B cell (primary cell): ENCODE measurements at places on chromosomes 2 and 18. TPM values are rescaled to one million over a fixed set of nuclear protein-coding genes. Genes with fewer than 3 reads are reported as not detected.

LRRC30 gene
- total RNA-seq = not detected in 2 replicates

DSC3 gene
- not detected in 2 replicates for total RNA-seq

RFTN2 gene
- not detected in 2 replicates for total RNA-seq

DNA sequence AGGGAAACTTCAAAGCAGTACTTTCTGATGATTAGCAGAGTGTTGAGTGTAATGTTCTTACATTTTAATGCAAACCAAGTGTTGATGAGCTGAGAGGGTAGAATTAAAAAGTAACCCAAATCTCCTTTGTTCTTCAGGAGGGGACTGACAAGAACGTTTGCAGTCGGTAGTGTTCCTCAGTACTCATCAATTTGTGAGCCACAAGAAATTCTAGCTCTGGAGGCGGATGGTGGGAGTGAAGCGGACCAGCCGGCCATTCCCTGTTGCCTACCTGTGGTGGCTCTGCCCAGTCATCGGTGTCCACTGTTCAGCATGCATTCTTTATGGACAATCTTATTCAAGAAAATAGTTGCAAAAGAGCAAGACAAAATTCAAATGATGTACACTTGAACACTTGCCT lies 438.6 kb upstream of the POU3F3 start:
- no peak overlapping the region for H3K4me3 ChIP-seq
- no peak for DNase-seq
- H3K4me1 ChIP-seq = no peaks in the 10 kb centered on the region
- no peak overlapping the region for H3K27ac ChIP-seq
- H3K27me3 ChIP-seq = no peaks in the 10 kb centered on the region

GRCh38 chr2:227849906-227850305 lies 21.5 kb upstream of the DAW1 start:
- H3K4me3 ChIP-seq = no peak overlapping the region
- no peaks in the 10 kb centered on the region for H3K27me3 ChIP-seq
- H3K36me3 ChIP-seq = no peaks in the 10 kb centered on the region
- no peaks in the 10 kb centered on the region for H3K4me1 ChIP-seq
- no peak overlapping the region for H3K27ac ChIP-seq

- no peaks in the 10 kb centered on the region for H3K27me3 ChIP-seq
- no peaks in the 10 kb centered on the region for H3K36me3 ChIP-seq
- peaks cover 20% of the 10 kb centered on the region for H3K4me1 ChIP-seq
- DNase-seq = peak; percentile 62
- no peak overlapping the region for H3K4me3 ChIP-seq
Observed at GRCh38 chr2:101173707-101174295, 22.6 kb upstream of the TBC1D8 start.

- H3K4me1 ChIP-seq = peaks cover 21% of the 10 kb centered on the region
- peaks cover 25% of the 10 kb centered on the region for H3K27me3 ChIP-seq
- H3K4me3 ChIP-seq = peak overlapping the region; percentile 97
Observed at GRCh38 chr2:221572821-221573429, 821 bp upstream of the EPHA4 start.

GRCh38 chr18:70553245-70553935 lies 264.5 kb downstream of the SOCS6 start:
- DNase-seq = no peak
- H3K27ac ChIP-seq = no peak overlapping the region
- H3K4me3 ChIP-seq = no peak overlapping the region
- no peaks in the 10 kb centered on the region for H3K4me1 ChIP-seq
- H3K36me3 ChIP-seq = no peaks in the 10 kb centered on the region

- no peak overlapping the region for H3K4me3 ChIP-seq
- H3K27ac ChIP-seq = no peak overlapping the region
- no peak for DNase-seq
Observed at GRCh38 chr18:63043516-63043915, 276.1 kb downstream of the BCL2 start.

DNA sequence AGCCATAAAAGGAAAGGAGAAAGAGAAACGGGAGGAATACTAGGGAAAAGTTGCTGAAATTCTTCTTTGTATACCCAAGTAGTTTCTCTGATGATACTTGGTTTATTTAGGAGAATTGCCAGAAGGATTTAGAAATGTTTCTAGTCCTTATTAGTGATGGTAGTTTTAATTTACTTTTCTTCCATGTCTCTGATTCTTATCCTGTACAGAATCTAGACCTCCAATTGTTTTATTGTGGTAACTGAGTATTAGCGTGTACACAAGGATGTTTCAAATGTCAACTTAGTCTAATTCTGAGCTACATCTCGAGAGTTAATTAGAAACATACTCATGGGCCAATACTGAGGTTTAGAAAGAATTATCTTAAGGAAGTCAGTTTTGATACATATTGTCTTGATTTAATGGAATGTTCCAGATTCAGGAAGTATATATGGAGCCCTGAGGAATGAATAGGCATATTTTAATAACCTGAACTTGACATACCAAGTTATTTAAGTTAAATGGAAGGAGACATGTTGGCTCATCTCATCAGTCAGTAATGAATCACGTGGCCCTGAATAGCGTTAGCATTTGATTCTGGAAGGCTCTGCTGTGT lies 219.6 kb downstream of the LTBP1 start:
- no peaks in the 10 kb centered on the region for H3K4me1 ChIP-seq
- H3K36me3 ChIP-seq = no peaks in the 10 kb centered on the region
- no peak for DNase-seq
- H3K27me3 ChIP-seq = peaks cover 3% of the 10 kb centered on the region
- H3K27ac ChIP-seq = no peak overlapping the region
- no peak overlapping the region for H3K4me3 ChIP-seq

DNA sequence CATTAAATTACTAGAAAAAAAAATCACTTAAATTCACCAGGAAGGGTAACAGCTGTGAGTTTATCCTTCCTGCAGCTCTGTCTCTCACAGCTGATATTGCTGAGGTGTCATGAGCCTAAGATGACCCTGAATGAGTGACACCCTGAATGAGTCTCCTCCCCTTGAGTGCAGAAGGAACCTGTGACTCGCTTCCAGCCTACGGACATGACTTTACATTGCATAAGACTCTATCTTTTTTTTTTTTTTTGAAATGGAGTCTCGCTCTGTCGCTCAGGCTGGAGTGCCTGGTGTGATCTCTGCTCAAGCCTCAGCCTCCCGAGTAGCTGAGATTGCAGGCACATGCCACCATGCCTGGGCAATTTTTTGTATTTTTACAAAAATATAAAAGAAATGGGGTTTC lies 14.1 kb downstream of the MRO start:
- no peak overlapping the region for H3K27ac ChIP-seq
- no peaks in the 10 kb centered on the region for H3K36me3 ChIP-seq
- DNase-seq = no peak
- peaks cover 30% of the 10 kb centered on the region for H3K4me1 ChIP-seq

DNA sequence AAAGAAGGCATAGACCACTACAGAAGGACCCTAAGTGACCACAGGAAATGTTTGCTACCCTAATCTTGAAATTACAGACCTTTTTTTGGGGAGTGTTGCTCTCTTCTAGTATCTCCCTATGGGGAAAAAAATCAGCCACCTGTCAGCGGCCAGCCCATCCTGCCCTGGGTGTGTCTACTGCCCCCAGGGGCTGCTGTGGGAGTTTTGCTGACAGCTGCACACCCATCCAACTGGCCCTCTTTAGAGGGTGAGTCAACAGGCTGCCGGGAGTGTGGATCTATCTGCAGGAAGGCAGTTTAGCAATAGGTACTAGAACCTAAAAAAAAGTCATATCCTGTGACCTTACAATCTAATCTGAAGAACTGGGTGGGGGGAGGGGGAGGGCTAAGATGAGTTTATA lies 796 bp upstream of the DYSF start:
- H3K4me3 ChIP-seq = no peak overlapping the region
- no peaks in the 10 kb centered on the region for H3K36me3 ChIP-seq
- peaks cover 42% of the 10 kb centered on the region for H3K27me3 ChIP-seq
- DNase-seq = peak; percentile 21
- H3K4me1 ChIP-seq = peaks cover 24% of the 10 kb centered on the region
- H3K27ac ChIP-seq = no peak overlapping the region

GRCh38 chr2:170743530-170744239 lies 26.5 kb upstream of the ERICH2 start:
- H3K27me3 ChIP-seq = peaks cover 4% of the 10 kb centered on the region
- no peak overlapping the region for H3K4me3 ChIP-seq
- no peaks in the 10 kb centered on the region for H3K4me1 ChIP-seq
- no peaks in the 10 kb centered on the region for H3K36me3 ChIP-seq
- DNase-seq = no peak

DNA sequence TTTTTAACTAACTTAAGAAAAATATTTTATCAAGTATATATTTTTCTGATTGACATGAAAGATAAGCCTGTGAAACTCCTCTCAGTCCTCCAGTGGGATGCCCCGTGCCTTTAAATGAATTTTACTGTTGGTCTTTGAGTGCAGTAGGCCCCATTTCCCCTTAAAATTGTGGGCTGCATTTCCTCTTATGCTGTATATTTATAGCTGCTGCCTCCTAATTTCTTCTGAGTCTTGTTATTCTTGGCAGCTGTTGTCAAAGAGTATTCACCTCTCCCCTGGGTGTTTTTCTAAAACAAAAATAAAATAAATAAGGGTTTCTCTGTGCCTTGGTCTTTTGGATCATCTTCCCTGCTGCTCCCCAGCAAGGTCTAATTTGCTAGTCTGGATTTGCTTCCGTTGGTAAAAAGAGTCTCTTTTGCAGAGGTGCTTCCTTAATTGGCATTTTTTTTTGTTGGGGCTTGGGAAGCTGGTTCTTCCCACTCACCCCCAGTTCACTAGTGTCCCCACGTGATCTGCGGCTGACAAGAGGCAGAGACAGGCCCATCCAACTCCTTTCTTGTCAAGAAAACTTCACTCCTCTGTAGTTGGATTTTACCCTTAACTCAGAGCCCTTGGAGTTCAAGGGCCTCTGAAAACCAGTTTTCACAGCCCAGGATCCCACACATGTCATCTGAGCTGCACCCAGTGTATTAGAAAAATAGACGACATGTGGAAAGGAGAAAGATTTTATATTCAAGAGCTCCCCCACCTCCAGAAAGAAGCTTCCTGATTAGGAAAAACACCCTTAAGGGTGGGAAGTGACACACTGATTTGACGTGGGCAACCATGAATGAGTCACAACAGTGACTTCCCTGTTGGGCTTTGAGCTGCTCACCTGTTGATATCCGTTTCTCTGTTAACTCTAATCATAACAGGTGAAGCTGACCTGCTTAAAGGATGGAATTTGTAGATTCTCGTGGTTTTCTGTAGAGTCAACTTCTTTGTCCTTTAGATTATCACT lies 431.5 kb downstream of the DCDC2C start:
- H3K4me1 ChIP-seq = no peaks in the 10 kb centered on the region
- H3K36me3 ChIP-seq = no peaks in the 10 kb centered on the region
- DNase-seq = no peak
- no peaks in the 10 kb centered on the region for H3K27me3 ChIP-seq
- no peak overlapping the region for H3K27ac ChIP-seq

- no peaks in the 10 kb centered on the region for H3K4me1 ChIP-seq
- H3K4me3 ChIP-seq = no peak overlapping the region
- no peaks in the 10 kb centered on the region for H3K27me3 ChIP-seq
- no peaks in the 10 kb centered on the region for H3K36me3 ChIP-seq
- DNase-seq = no peak
- H3K27ac ChIP-seq = no peak overlapping the region
Observed at GRCh38 chr2:228509021-228509420, 327.5 kb upstream of the SPHKAP start.

DNA sequence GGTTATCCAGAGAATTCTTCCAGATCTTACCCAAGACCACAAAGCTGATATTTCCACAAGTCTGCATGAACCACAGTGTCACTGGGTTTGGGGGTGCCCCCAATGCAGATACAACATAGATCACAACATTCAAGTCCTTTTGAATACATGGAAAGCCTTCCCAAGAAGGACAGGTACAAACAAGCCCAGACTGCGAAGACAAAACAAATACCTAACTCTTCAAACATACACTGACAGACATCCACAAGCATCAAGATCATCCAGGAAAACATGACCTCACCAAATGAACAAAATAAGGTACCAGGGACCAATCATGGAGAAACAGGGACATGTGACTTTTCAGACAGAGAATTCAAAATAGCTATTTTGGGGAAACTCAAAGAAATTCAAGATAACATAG lies 93.1 kb downstream of the MDH1 start:
- H3K4me3 ChIP-seq = no peak overlapping the region
- no peaks in the 10 kb centered on the region for H3K4me1 ChIP-seq
- H3K36me3 ChIP-seq = no peaks in the 10 kb centered on the region

- no peak overlapping the region for H3K27ac ChIP-seq
- no peak for DNase-seq
- H3K4me1 ChIP-seq = no peaks in the 10 kb centered on the region
- H3K36me3 ChIP-seq = no peaks in the 10 kb centered on the region
Observed at GRCh38 chr2:145000376-145000775, 480.5 kb upstream of the ZEB2 start.

DNA sequence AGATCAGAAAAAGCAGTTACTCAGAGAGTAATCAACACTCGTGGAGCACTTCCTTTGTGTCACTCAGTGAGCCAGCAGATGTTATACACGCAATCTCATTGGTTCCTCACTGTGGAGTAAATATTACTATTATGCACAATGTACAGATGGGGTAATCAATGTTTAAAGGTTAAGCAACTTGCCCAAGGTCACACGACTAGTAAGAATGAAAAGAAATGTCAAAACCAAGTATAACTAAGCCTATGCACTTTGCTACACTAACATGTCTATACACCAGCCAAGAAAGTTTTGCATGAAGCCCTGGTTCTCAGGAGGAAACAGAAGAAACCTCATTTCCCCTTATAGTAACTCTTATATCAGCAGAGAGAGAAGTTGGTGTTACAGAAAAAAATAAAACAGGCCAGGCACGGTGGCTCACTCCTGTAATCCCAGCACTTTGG lies 5.4 kb downstream of the METTL21A start:
- peak overlapping the region; percentile 84 for H3K27ac ChIP-seq
- H3K36me3 ChIP-seq = peaks cover 4% of the 10 kb centered on the region
- H3K4me1 ChIP-seq = peaks cover 51% of the 10 kb centered on the region
- peak overlapping the region; percentile 21 for H3K4me3 ChIP-seq
- no peaks in the 10 kb centered on the region for H3K27me3 ChIP-seq

- no peaks in the 10 kb centered on the region for H3K36me3 ChIP-seq
- no peak for DNase-seq
- H3K4me3 ChIP-seq = no peak overlapping the region
Observed at GRCh38 chr18:36649205-36649604, 179.6 kb downstream of the TPGS2 start.

DNA sequence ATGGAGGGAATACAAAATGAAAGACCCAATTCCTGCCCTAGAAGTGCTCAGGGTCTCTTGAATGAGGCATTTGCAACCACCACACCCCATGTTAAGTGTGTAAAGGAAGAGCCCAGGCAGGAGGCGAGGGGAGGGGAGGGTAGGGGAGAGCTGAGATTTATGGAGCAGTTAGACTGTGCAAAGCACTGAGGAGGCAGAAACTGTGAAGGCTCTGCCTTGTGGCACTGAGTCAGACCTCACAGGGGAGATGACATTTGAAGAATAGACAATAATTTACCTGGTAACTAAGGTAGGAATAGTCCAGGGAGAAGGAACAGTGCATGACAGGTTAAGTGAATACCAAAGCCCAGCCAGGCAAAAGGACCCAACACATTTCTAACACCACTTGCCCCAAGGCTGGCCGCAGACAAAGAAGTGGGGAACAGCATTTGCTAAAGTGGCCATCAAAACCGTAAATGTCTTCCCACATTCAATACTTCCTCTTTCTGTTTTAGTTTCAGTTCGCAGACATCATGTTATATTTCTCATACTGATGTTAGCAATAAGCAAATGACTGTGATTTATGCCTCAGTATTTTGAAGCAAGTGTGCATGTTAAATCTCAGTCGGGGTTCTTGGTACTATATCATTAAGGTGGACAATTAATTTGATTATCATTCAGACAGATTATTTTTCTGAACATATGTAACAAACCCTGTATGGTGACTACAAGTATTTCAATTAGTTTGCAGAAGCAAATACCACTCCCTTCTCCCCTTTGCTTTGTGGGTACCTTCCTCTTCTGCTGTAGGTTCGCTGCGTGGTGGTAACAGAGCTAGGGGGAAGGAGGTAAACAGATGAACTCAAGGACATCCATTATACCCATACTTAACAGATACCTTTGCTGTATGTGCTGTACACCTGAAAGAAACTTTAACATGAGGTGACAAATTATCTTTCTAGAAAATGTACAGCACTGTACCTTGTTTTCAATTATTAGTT lies 27.5 kb downstream of the CDH20 start:
- H3K27ac ChIP-seq = no peak overlapping the region
- H3K4me1 ChIP-seq = peaks cover 6% of the 10 kb centered on the region
- no peaks in the 10 kb centered on the region for H3K36me3 ChIP-seq
